ENCODE measurements at places on chromosomes 5 and 9.

DNA sequence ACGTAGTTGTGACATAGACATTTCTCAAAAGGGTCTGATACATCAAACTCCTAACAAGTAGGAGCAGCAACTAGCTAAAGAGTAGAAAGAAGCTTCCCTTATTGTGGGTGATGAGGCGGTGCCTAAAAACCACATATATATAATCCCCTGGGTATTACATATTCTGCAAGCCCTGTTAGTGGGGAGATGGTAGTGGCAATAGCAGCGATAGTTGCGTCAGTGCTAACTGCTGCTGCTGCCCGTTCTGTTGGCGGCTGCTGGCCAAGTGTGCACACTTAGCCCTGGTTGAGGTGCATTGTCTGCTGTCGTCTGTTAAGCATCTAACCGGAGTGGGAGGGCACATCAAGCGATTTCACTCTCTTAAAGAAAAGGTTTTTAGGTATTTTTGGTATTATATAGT, 35.8 kb downstream of the VLDLR start:
- H3K4me1 ChIP-seq = peaks cover 27% of the 10 kb centered on the region
- no peaks in the 10 kb centered on the region for H3K36me3 ChIP-seq
- peak overlapping the region; percentile 92 for H3K27ac ChIP-seq
- H3K4me3 ChIP-seq = peak overlapping the region; percentile 72

- peaks cover 36% of the 10 kb centered on the region for H3K27me3 ChIP-seq
- no peak overlapping the region for H3K27ac ChIP-seq
- no peaks in the 10 kb centered on the region for H3K4me1 ChIP-seq
- no peak overlapping the region for H3K4me3 ChIP-seq
- DNase-seq = no peak
- H3K36me3 ChIP-seq = peaks cover 2% of the 10 kb centered on the region
These were observed 339.8 kb downstream of the AGTPBP1 start for GRCh38 chr9:85401998-85402397.

- H3K4me3 ChIP-seq = no peak overlapping the region
- peaks cover 6% of the 10 kb centered on the region for H3K4me1 ChIP-seq
- no peaks in the 10 kb centered on the region for H3K27me3 ChIP-seq
- H3K36me3 ChIP-seq = peaks cover 3% of the 10 kb centered on the region
- no peak for DNase-seq
These were observed 332.0 kb downstream of the MLLT3 start for GRCh38 chr9:20290257-20290656.

DNA sequence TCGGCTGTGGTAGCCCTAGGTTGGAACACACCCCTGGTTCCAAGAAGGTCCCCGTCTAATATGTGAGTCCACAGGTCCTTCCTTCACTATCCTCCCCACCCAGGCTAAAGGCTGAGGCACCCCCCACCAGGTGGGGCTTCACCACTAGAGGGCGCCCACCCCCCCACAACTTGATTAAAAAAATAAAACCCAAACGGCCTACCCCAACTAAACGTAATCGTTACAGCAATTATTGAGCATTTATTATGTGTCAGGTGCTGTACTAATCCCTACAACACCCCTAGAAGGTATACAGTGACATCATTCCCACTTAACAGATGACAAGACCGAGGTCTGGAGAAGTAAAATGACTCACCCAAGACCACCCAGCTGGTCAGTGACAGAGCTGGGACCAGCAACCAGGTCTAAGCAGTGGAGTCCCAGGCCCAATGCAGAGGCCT, 65.0 kb downstream of the FGF18 start:
- peak; percentile 16 for DNase-seq
- H3K4me1 ChIP-seq = peaks cover 9% of the 10 kb centered on the region
- peaks cover 35% of the 10 kb centered on the region for H3K27me3 ChIP-seq
- peak overlapping the region; percentile 59 for H3K27ac ChIP-seq
- H3K36me3 ChIP-seq = no peaks in the 10 kb centered on the region
- H3K4me3 ChIP-seq = no peak overlapping the region

DNA sequence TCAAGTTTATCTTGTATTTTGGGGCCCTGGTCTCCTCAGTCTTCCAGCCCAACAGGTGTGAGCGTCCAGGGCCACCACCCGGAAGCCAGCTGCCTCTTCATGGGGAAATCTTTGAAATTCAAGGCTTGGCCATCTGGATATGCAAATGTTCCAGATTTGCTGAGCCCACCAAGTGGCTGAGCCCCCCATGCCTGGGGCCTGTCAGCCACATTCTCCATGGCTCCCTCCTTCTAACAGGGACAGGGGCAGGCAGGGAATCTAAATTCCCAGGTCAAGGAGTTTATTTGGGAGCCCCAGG, 14.2 kb upstream of the CXXC5 start:
- H3K36me3 ChIP-seq = peaks cover 3% of the 10 kb centered on the region
- H3K4me3 ChIP-seq = no peak overlapping the region
- no peaks in the 10 kb centered on the region for H3K27me3 ChIP-seq
- DNase-seq = no peak

DNA sequence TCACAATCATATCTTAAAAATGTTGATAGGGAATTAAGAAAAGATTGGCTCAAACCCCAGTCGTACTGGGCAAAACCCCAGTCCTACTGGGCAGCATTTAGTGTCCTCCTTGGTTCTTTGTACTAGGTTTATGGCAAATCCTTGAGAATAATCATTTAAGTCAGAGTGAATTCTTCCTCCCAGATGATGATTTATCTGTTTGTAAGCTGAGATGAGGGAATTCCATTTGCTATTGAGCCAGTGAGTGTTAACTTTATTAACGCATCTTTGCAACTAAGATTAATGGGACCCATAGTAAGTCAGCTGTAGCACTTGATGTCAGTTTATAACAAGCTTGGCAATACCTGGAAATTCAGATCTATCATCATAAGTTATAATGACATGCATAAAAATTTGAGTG, 821.8 kb upstream of the DMAC1 start:
- no peaks in the 10 kb centered on the region for H3K36me3 ChIP-seq
- H3K27me3 ChIP-seq = no peaks in the 10 kb centered on the region
- no peak overlapping the region for H3K4me3 ChIP-seq
- no peak overlapping the region for H3K27ac ChIP-seq
- no peak for DNase-seq

DNA sequence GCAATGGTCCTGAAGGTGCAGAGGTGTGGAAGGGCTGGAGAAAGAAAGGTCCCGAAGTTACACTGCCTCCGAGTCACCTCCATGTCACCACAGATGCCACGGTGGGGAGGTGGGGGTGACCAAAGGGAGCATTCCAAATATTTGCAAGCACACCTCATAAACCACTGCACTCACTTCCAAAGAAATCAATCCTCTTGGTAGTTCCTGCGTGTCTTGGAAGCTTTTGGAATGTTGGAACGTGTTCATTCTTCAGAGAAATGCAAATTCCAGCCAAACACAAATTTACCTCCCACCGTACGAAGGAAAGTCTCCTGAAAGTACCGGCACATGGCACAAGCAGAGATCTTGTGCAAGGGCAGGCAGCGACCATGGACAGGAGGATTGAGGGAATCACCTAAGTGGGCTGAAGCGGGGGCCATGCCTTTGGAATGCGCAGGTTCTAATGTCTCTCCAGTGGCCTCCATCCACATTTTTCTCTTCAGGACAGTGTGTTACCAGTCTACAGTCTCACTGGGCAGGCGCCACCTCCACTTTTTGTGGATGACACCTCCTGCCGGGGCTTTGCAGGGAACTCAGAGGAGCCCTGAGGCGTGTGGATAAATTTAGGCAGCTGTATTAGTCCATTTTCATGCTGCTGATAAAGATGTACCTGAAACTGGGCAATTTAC, 54.0 kb downstream of the NSUN2 start:
- no peak overlapping the region for H3K4me3 ChIP-seq
- H3K36me3 ChIP-seq = peaks cover 2% of the 10 kb centered on the region
- no peak for DNase-seq
- H3K27me3 ChIP-seq = peaks cover 74% of the 10 kb centered on the region
- no peak overlapping the region for H3K27ac ChIP-seq

Measured in T-helper 17 cell (primary cell).